ENCODE measurements at places on chromosomes 1 and 21. TPM values are rescaled to one million over a fixed set of nuclear protein-coding genes. Genes with fewer than 3 reads are reported as not detected.

Gene RXRG
- 7.1 TPM for polyA plus RNA-seq

Gene FAM78B
- 8.4 TPM for polyA plus RNA-seq

Gene CD1C
- polyA plus RNA-seq, result 0.06 TPM

Gene DNAJC28
- 7.6 TPM for polyA plus RNA-seq

Gene EVA1B
- polyA plus RNA-seq, result 6.9 TPM

Gene GBP3
- polyA plus RNA-seq, result 0.56 TPM

Gene B3GALT2
- polyA plus RNA-seq, result 0.16 TPM

Gene GPR52
- polyA plus RNA-seq, result 0.09 TPM

Gene PALMD
- 130 TPM for polyA plus RNA-seq

Gene TRAF3IP3
- 0.23 TPM for polyA plus RNA-seq

Gene CLEC20A
- not detected for polyA plus RNA-seq

Gene KRTAP21-2
- polyA plus RNA-seq, result not detected

Gene MAN1C1
- polyA plus RNA-seq, result 1.9 TPM

Gene RHBDL2
- 0.09 TPM for polyA plus RNA-seq

Gene OR2T11
- polyA plus RNA-seq, result not detected

Gene DMRTA2
- polyA plus RNA-seq, result not detected

Gene CD2
- 0.21 TPM for polyA plus RNA-seq

Gene VHLL
- polyA plus RNA-seq, result not detected

Gene ARHGAP29
- polyA plus RNA-seq, result 6.3 TPM

Gene MTARC2
- polyA plus RNA-seq, result 5.7 TPM

Gene ESPN
- not detected for polyA plus RNA-seq

Gene REG4
- polyA plus RNA-seq, result not detected

Gene KRTAP12-1
- polyA plus RNA-seq, result not detected

Gene GNG4
- 0.05 TPM for polyA plus RNA-seq

Gene MAP3K21
- 0.20 TPM for polyA plus RNA-seq

Gene TMPRSS15
- polyA plus RNA-seq, result not detected

Gene ARHGAP30
- polyA plus RNA-seq, result 0.47 TPM

Gene TBX19
- polyA plus RNA-seq, result 0.27 TPM

Gene S100A5
- not detected for polyA plus RNA-seq

Gene GNAT2
- 0.16 TPM for polyA plus RNA-seq

Gene RIPPLY3
- not detected for polyA plus RNA-seq

Gene ACOT11
- polyA plus RNA-seq, result 0.82 TPM

Gene RAB29
- 20.5 TPM for polyA plus RNA-seq

Gene GPBP1L1
- 39.4 TPM for polyA plus RNA-seq

Gene FCGR1A
- polyA plus RNA-seq, result 1.6 TPM

Gene ZNF648
- 0.01 TPM for polyA plus RNA-seq

Gene RAVER2
- 1.5 TPM for polyA plus RNA-seq

Gene STXBP3
- 12.7 TPM for polyA plus RNA-seq

Gene NBPF6
- not detected for polyA plus RNA-seq

Gene OR2L8
- polyA plus RNA-seq, result not detected

All from psoas muscle (tissue), 8 donors.